ENCODE measurements at places on chromosomes 1 and 21.
A peak's percentile ranks its signal among the peaks of the same experiment; 100 is the strongest.

DNA sequence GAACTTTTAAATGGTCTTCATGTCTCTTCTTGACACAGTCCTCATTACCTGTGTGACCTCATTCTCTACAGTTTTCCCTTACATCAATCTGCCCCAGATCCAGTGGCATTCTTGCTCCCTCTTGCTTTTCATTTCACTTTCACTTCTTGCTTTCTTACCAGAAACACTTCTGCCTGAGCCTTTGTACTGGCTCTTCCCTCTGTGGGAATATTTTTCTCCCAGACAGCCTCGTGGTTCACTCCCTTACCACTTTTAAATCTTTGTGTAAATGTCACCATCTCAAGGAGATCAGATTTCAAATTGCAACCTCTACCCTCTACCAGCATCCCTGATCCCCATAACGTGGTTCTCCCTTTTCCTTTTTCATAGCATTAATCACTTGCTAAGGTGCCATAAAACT is 73.2 kb downstream of the DISC1 start:
- DNase-seq, result no peak

- no peak for DNase-seq
Measured at GRCh38 chr1:9078752-9079500, 9.5 kb upstream of the SLC2A5 start.

- no peak for DNase-seq
Measured at GRCh38 chr1:47582891-47583608, 145.2 kb downstream of the FOXD2 start.

GRCh38 chr1:19661721-19662228 is 2.9 kb upstream of the HTR6 start:
- no peak for DNase-seq

- no peak for DNase-seq
Measured at GRCh38 chr1:182990413-182991144, 32.6 kb upstream of the LAMC1 start.

GRCh38 chr1:228166170-228166936 is 749 bp downstream of the IBA57 start:
- no peak for DNase-seq

DNA sequence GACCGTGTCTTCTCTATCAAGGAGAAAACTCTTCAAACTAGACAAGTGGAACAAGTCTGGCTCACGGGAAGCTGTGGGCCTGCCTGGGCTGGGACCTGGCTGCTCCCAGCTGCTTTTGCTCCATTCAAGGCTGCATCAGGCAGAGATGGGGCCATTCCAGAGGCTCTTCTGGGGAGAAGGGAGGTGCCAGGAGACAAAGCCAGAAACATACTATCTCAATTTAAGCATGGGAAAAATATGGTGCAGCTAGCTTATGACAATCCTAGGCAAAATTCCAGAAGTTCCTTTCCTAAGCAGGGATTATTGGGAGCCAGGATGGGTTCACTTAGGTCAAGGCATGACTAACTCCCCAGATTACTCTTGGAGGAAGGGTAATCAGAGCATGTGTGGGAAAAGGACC is 90.8 kb upstream of the SLC2A1 start:
- peak; percentile 40 for DNase-seq

DNA sequence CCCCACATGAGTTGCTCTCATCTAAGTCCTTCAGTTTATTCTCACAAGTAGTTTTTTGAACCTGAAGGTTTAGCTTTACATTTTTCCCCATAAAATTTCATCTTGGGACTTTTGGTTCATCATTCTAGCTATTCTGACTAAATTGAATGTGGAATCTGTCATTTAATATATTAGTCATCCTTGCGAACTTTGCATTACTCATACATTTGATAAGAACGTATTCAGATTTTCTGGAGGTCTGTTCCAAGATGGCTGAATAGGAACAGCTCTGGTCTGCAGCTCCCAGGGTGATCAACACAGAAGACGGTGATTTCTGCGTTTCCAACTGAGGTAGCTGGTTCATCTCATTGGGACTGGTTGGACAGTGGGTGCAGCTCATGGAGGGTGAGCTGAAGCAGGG is 59.8 kb upstream of the CSF1 start:
- no peak for DNase-seq

DNA sequence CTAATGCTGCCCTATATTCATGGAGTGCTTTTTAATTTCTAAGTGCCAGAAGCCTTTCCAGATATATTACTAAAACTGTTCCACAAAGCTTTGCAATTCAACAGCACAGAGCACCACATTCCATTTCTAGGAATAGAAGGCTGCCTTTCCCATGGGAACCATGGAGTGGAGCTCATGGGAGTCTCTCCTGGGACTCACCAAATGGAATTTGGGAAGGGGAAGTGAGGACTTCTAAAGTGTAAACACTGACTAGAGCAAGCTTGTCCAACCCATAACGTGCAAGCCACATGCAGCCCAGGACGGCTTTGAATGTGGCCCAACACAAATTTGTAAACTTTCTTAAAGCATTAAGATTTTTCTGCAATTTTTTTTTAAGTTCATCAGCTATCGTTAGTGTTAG is 190.4 kb upstream of the TNR start:
- DNase-seq, result peak; percentile 8

GRCh38 chr1:111275079-111275478 is 15.6 kb upstream of the CHIA start:
- peak; percentile 1 for DNase-seq

GRCh38 chr1:51000651-51001050 is 30.6 kb downstream of the CDKN2C start:
- no peak for DNase-seq

DNA sequence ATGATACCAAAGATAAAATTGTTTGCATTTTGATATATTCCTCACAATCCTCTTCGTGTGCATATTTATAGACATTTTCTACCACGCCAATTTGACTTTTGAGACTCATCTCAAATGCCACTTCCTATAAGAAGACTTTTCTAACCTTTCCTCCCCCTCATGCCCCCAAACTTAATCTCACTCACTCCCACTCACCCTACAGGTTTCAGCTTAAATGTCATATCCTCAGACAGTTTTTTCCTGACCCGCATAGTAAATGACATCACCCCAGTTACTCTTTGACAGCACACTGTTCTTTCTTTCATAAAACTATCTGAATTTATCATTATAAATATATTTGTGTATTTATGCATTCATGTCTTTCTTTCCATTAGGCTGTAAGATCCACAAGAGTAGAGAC is 29.6 kb upstream of the RGS8 start:
- DNase-seq, result no peak

GRCh38 chr1:60727552-60727951 is 354.8 kb upstream of the NFIA start:
- no peak for DNase-seq

DNA sequence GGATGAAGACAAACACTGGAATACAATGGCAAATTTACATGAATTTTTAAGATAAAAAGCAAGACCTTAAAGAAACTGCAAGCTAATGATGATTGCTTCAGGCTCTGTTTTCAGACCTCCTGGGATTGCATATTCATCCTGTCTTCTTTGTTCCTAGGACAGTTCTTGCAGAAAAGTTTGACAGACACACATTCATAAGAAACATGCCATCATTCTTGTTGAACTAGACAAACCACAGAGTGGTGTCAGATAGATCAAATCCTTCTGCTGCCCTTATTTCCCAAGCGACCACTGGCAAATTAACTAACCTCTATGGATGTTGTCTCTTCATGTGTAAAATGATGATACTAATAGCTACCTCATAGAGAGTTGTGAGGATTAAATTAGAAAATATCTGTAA is 181.3 kb downstream of the KCTD3 start:
- no peak for DNase-seq

DNA sequence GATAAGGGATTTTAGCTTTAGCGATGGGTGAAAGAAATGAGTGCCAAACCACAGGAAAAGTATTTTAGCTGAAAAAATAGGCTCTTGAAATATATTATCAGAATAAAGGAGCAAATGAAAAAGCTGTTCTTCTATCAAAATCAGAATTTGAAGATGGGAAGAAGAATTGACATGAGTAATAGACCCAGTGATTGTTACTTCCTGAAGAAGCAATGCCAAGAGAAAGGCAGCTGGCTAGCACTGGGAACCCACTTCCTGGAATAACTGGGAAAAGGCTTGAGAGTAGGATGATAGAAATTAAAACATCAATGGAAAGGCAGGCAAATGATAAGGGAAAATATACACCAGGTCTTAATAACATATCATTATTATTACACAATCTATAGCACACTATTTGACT is 29.9 kb upstream of the LYPLAL1 start:
- no peak for DNase-seq

- no peak for DNase-seq
Measured at GRCh38 chr1:227728892-227729143, 6.3 kb downstream of the JMJD4 start.

DNA sequence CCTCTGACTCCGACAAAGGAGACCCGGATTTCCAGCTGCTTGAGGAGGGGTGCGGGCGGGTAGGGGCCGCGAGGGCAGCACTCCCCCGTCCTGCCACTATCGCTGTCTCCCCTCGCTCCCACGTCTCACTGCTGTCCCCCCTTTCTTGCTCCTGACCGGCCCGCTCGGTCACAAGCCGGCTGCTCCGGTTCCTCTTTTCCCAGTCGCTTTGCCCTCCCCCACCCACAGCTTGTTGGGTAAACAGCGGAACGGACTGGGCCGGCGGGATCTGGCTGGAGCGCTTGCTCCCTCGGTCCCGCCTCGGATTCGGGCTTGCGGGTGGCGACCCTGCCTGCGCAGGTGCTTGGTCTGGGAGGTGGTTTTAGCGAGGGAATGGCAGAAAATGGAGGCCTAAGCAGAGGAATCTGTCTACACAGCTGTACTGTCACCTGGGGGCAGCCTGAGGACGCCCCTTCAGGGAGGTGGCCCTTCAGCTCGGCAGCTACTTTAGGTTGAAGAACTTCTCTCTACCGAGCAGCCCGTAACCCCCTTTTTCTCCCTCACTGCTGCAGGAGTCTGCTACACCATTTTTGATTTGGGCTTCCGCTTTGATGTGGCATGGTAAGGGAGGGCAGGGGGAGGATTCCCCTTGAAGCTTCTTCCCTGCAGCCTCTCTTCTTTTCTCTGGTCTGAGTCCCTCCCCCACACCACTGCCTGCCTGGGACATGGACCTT is 645 bp downstream of the ATP6V0B start:
- DNase-seq, result no peak

- DNase-seq, result peak; percentile 66
Measured at GRCh38 chr1:245742896-245743295, 588.1 kb downstream of the KIF26B start.

DNA sequence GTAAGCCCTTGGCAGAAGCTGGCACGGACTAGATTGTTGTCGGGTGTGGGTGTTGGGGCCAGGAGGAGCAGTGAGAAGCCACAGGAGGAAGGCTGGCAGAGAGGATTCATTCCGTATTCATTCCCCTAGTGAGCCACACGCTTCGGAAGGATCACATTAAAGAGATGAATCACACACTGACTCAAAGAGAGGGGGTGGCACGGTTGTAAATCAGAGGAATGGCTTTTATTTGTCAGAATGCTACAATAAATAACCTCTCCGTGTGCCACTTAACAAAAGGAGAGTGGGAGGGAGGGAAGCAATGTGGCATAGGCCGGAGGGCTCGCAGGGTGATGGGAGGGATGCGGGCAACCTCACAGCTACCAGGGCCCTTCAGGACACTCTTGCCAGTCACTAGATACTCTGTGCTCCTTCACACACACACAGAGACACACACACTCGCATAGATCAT is 135.5 kb downstream of the HIVEP3 start:
- DNase-seq, result peak; percentile 72

DNA sequence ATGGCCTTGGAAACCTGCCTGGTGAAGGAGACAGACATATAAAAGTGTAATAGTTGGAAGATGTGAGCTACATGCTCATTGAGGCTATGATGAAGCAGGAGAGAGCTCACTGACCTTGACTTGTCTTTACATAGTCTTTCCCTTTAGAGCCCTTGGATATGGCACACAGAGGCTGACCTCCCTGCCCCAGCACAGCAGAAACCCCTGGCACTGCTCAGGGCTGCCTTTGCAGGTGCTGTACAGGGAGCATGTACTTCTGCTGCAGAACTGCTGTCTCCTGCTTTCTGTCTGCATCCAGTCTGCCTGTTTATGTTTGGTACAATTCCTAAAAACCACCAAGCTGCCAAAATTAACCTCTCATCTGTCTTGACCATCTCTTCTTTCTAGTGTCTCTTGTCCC is 80.5 kb downstream of the C1orf21 start:
- no peak for DNase-seq

- no peak for DNase-seq
Measured at GRCh38 chr21:16538405-16538804, 808.6 kb downstream of the USP25 start.

DNA sequence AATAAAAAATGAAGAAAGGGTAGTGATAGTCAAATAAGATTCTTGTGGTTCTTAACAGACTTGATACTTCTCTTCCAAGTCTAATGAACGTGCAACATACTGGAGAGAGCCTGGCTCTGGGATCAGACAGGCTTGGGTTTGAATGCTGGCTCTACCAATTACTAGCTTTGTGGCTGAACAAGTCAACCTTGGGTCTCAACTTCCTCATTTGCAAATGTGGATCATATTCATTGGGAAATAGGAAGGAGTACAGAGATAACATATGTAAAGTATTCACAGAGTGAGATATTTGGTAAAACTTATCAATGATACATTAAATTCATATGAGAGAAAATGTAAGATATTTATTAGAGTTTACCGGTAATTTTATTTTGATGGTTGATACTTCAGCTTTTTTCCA is 2.0 kb downstream of the EDEM3 start:
- DNase-seq, result no peak

- DNase-seq, result no peak
Measured at GRCh38 chr1:212098310-212098709, 62.8 kb downstream of the DTL start.

GRCh38 chr1:160628799-160629263 is 18.0 kb downstream of the SLAMF1 start:
- no peak for DNase-seq

GRCh38 chr1:77038000-77038399 is 170.7 kb downstream of the ST6GALNAC5 start:
- DNase-seq, result no peak

DNA sequence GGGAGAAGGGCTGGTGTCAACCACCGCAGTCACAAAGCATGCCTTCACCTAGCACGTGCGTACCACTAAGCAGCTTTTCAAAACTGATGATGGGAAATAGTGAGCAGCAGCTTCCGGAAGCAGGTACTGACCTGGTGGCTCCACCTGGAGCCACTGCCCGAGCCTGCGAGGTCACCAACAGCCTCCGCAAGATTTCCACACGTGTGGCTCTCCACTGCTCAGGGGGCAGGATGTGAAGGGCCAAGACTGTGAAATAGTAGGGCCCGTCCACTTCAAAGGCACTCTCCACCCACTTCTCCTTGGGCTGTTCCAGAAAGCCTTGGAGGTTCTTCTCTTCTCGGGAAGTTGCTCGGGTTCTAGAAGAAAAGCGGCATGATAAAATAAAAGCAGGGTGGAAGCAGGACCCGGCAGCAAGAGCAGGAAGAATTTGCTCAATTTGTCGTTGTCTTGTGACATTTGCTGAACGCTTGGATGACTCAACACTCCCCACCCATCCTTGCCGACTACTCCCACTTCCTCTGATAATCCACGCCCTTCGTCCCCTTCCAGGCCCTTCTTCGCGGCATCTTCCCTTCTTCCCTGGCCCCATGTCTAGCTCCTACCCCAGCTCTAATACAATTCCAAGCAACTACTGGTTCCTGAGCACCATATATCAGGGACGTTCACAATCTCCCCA is 124.9 kb upstream of the IFFO2 start:
- no peak for DNase-seq

- DNase-seq, result no peak
Measured at GRCh38 chr1:47420547-47420946, 4.5 kb downstream of the FOXE3 start.

GRCh38 chr21:36849461-36850105 is 116.9 kb downstream of the HLCS start:
- DNase-seq, result no peak

GRCh38 chr1:83849191-83850061 is 149.5 kb downstream of the TTLL7 start:
- DNase-seq, result no peak

GRCh38 chr21:32958288-32959002 is 67.3 kb upstream of the OLIG2 start:
- no peak for DNase-seq
